SIG-M5 (cell line): ENCODE measurements at places on chromosomes 16 and 17.

DNA sequence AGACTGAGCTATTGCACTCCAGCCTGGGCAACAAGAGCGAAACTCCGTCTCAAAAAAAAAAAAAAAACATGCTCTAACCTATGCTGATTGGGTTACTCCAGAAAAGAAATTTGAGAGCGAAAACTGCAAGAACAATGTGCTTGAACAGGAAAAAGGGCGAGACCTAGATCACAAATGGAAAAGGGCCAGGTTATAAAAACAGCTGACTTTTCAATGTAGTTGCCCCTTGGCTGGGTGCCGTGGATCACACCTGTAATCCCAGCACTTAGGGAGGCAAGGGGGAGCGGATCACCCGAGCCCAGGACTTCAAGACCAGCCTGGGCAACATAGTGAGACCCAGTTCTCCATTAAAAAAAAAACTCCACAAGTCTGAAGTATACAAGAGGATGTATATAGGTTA is 48.8 kb downstream of the MRM3 start:
- no peak for DNase-seq

GRCh38 chr17:28545787-28546415 is 6.5 kb downstream of the UNC119 start:
- DNase-seq: no peak

GRCh38 chr16:11542069-11542744 is 44.5 kb downstream of the LITAF start:
- no peak for DNase-seq

DNA sequence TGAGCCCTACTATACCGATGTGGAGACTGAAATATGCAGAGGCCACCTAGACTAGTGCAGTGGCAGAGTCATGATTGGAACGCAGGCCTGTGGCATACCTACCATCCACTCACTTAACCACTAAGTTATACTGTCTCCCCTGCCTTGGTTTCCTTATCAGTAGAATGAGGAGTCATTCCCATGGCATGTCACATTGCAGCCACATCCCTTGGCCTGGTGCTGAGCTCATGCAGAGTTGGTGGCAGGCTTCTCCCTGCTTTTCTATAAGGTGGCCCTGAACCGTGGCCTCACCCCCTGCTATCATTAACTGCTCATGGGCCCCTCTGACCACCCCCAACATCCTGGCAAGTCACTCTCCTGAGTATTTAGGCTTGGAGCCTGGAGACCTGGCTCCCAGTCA is 212.5 kb downstream of the KATNIP start:
- no peak for DNase-seq

DNA sequence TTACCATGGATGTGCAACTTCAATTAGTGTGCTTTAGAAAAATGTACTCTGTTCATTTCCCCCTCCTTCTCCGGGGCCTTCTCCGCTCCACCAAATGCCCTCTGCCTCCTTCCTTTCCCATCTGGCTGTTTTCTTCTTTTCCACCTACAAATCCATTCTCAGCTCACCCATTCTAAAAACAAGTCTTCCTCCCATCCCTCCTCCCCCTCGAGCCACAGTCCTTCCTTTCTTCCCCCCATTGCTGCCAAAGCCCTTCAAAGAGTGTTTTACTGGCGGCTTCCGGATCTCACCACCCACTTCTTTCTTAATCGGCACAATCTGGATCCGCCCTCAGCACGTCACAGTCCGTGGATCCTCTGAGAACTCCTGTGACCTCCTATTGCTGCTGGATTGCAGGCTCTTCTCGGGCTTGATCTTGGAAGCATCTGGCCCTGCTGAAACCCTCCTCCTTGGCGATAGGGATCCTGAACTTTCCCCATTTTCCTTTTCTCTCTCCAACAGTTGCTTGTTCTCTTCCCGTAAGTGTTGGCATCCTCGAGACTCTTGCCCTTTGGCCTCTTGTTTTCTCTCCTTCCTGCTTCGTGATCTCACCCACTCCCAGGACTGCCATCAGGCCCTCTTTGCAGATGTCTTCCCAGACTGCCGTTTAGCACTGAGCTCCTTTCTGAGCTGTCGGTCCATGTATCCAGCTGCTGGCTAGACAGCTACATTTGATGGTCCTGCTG is 36.0 kb upstream of the FBXO47 start:
- no peak for DNase-seq

GRCh38 chr17:27797390-27798091 is 2.8 kb downstream of the NOS2 start:
- no peak for DNase-seq
